Activated T-helper 9 cell treated with anti-CD3 and anti-CD28 coated beads, Interleukin-2, amount 50 U/mL, for 16 hours (primary cell): ENCODE measurements at places on chromosomes 16 and 17.

GRCh38 chr16:8798535-8799157 lies 1.0 kb downstream of the PMM2 start:
- no peak for DNase-seq

DNA sequence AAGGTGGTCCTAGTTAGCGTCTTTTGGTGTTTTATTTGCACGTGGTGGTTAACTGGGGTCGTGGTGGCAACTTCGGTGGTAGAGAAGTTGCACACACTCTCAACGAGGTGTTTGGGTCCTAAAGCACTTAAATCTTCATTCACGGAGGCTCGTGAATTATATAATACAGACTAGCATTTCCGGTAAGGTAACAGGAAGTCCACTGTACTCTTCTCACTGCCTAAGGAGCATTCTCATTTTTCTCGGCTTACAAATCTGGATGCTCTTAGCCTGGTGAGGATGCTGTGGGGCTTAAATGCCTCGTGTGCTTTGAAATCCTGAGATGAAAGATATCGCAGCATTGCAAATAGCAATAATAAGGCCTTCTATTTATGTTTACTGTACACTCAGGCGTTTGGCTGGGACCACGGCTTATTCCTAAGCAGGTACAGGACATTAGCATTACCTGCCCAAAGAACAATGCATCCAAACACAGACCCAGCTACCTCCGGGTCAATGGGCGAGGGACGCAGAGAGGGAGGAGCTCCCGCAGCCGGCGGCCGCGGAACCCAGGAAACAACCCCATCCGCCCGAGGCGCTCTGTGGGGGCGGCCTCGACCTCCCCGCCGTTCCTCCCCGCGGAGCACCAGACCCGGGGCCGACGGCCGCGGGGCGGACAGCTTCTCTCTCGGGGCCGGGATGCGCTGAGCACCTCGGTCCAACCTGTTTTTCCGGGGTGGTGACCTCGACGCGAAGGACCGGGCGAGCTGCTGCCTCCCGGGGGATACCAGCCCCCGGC lies 856 bp downstream of the DNAJA2 start:
- peak; percentile 39 for DNase-seq

DNA sequence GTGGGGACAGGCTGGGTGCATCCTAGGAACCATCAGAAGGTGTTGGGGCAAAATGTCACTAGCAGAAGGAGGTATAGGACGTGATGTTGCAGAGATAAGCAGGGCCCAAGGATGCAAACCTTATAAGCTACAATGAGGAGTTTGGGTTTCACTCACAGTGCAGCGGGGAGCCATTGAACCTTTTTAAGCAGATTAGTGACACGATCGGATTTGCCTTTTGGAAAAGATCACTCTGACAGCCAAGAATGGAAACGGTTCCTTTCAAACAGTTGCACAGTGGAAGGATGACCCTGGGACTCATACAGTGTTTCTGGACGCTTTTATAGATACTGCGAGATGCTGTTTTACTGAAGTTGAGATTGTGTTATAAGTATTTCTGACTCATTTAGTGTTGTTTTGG lies 131.8 kb upstream of the CACNG3 start:
- no peak for DNase-seq

GRCh38 chr17:74368341-74369081 lies 1.2 kb downstream of the GPR142 start:
- peak; percentile 63 for DNase-seq

DNA sequence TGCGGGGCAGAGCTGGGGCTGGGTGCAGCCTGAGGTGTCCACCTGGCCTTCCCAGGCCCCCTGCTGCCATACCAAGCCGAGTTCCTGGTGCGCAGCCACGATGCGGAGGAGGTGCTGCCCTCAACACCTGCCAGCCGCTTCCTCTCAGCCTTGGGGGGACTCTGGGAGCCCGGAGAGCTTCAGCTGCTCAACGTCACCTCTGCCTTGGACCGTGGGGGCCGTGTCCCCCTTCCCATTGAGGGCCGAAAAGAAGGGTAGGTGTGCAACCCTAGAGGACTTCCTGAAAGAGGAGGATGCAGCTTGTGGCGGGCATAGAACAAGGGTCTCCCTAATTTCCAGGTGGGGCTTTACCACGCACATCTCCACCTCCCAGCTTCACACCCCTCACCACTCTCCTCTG lies 2.5 kb downstream of the SGCA start:
- no peak for DNase-seq

DNA sequence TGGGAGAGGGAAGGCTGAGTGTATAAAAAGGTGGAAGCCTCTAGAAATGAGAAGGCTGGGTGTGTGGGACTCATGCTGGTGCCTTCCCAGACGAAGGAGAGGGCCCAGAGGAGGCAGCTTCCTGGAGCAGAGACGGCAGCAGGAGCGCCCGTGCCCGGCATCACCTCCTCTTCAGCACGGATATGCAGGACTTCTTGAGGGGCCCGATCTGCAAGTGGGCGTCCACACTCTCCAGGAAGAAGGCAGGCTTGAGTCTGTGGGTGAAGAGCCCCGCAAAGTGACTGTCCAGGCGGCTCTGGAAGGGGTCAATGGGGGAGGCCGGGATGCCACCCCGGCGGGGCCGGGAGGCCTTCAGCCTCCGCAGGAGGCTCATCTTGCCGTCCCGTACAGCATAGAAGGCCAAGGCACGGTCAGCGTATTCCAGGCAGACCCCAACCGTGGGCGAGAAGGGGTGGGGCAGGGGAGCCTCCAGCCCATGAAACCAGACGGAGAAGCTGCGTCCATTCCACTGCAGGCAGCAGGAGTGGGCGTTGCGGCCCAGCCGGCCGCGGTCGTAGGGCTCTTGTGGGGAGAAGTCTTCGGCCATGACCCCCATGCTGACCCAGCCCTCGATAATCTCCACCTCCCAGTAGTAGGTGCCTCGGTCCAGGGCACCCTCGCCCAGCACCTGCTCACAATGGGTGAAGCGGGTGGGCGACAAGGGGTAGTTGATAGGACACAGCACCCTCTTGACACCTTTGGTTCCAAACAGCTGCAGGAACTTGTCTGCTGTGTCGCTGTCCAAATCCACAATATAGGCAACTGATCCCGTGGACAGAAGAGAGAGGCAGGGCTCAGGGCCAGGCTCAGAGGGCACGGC lies 3.8 kb downstream of the TRIM47 start:
- no peak for DNase-seq

GRCh38 chr17:13135506-13135905 lies 117.7 kb upstream of the ELAC2 start:
- DNase-seq = no peak

- DNase-seq = no peak
These were observed 3.0 kb downstream of the TRIM47 start for GRCh38 chr17:75875182-75875939.

DNA sequence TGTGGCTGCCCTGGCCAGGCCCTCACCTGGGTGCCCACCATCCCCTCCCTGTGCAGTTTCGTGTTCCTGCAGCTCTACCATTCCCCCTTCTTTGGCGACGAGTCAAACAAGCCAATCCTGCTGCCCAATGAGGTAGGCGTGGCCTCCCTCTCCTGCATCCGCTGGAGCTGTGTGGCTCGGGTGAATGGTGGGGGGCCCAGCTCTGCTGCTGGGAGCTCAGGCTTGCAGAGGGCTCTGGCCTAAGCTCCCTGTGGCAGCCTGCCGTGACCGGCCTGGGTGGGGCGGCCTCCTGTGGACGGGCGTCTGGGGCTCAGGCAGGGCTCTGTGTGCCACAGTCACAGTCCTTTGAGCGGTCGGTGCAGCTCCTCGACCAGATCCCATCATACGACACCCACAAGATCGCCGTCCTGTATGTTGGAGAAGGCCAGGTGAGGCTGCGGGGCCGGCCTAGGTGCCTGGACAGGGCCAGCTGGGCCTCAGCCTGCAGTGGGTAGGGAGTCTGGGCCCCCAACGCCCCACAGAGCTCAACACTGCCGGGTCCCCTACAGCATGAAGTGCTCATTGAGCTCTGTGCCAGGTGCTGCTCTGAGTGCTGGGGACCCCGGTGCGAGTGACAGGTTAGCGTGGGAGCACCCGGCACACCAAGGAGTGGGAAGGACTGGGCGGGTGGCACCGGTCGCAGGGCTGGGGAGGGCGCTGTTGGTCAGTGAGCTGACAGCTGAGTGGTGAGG lies 37.3 kb downstream of the TSC2 start:
- no peak for DNase-seq

DNA sequence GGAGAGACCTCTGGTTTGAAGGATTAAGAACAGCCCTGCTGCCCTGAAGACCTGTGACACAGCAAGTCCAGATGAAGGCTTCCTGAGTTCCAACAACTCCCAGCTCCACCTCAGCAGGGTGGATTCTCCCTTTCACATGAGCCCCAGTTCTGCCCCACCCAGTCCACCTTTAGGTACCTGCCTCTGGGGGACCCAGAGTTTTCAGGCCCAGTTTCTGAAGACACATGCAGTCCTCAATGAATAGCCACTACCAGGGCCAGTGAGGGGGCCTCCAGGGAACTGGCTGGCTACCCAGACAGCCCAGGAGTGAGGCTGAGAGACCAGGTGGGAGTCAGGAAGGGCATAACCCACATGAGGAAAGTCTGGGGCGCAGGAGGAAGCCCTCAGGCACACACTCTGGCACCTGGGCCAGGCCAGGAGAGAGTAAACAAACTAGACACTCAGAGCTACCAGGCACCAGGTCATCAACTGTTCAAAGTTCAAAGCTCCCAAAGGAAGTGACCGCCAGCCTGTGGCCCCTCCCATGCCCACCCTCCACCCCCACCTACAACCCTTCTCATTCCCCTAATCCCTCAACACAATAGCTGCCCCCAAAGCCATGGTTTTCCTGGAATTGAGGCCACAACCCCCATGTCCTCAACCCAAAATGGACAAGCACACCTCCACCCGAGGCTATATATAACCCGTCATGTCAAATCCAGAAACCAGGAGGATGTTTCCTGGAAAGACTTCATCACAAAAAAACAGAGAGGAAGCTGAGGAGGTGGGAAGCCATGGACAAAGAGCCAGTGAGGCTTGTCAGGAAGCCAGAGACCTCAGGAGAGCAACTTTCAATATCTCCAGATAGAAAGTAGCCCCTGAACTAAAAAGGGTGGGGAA lies 2.1 kb downstream of the MYO18A start:
- DNase-seq = no peak

DNA sequence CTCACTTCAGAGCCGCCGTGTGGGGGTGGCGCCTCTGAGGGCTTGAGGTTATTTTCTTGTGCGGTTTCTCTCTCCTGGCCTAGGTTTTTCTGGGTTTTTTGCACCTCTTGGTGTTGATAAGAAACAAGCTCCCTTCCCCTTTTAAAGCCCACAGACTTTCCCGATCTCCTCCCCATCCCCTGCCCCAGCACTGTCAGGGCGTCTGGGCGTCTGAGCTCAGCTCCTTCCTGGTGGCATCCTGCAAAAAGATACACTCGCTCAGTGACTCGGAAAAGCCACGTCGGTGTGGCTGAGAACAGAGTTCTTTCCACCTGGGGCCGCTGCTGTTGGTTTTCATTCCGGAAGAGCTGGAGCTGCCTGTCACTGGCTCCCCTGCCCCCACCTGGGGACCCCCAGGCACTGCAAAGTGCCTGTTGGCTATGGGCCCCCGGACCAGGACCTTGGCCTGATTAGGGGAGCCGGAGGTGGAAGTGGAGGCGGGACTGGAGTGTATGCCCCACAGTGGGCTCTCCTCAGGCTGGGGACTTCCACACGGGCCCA lies 14.5 kb downstream of the BAIAP2 start:
- no peak for DNase-seq

- no peak for DNase-seq
These were observed 90.8 kb downstream of the MYO1D start for GRCh38 chr17:32786169-32786568.

GRCh38 chr17:55421179-55421934 lies at the start of gene MMD:
Gene MMD, minus strand, starts transcription at chr17:55421835. Its CDS starts 140 bp downstream, at chr17:55421695.
- DNase-seq = no peak

DNA sequence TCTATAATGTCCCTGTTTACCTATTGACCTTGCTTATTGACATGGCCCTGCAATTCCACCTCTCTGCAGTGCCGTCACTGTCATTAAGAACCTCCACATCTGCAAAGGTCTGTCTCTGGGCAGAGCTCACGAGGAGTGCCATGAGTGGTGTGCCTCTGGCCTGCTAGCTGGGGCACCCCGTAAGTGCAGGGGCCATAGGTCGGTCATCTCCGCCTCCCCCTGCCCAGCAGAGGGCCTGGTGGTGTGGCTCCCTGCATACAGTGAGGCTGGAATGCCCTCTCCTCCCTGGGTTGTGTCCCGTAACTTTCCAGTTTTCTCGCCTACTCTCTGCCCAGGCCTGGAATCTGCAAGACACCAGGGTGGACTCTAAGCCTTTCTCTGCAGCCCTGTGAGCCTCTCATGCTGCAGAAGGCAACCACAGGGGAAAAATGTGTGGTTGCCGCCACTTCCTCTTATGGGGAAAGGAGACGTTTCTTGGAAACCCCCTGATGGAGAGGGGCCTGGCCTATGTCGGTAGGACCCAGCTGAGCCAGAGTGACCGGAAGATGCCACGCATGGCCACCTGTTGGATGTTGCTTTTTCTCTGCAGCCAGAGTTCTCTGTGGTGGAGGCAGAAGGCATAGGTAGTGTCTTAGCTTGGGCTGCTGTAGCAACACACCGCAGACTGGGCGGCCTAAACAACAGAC lies 2.7 kb upstream of the SNX20 start:
- DNase-seq = peak; percentile 41

- no peak for DNase-seq
These were observed 24.0 kb downstream of the ADGRG5 start for GRCh38 chr16:57566436-57566835.

GRCh38 chr16:89047331-89048089 lies 46.1 kb upstream of the ACSF3 start:
- no peak for DNase-seq

GRCh38 chr16:12215277-12216105 lies 239.0 kb downstream of the SNX29 start:
- DNase-seq = no peak
